ENCODE measurements at places on chromosomes 5 and 9. TPM values are rescaled to one million over a fixed set of nuclear protein-coding genes. Genes with fewer than 3 reads are reported as not detected.

Gene INSL6
- total RNA-seq = not detected

Gene EGFLAM
- 1.2 TPM for total RNA-seq

Gene FBXO4
- 10.5 TPM for total RNA-seq

Gene FOXI1
- not detected for total RNA-seq

Gene FOXE1
- total RNA-seq = 0.03 TPM

- DNase-seq = no peak
Measured at GRCh38 chr9:755454-756381, 85.8 kb upstream of the DMRT1 start.

DNA sequence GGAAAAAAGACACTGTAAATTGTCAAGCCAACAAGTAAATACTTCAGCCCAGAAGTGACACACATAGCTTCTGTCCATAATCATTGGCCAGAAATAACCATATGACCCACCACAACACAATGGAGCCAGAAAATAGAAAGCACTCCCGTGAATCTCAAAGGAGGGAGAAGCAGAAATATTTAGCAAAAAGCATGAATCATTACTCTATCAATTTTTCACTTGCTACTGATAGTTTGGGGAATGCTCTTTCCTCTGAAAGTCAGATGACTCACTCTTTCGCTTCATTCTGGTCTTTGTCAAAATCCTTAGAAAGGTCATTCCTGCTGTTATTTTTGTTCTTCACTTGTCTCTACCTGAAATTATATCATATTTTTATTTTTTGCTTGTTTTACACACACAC, 312.6 kb downstream of the TMEM232 start:
- no peak for DNase-seq

- DNase-seq = no peak
Measured at GRCh38 chr5:144788556-144788955, 617.9 kb downstream of the KCTD16 start.

DNA sequence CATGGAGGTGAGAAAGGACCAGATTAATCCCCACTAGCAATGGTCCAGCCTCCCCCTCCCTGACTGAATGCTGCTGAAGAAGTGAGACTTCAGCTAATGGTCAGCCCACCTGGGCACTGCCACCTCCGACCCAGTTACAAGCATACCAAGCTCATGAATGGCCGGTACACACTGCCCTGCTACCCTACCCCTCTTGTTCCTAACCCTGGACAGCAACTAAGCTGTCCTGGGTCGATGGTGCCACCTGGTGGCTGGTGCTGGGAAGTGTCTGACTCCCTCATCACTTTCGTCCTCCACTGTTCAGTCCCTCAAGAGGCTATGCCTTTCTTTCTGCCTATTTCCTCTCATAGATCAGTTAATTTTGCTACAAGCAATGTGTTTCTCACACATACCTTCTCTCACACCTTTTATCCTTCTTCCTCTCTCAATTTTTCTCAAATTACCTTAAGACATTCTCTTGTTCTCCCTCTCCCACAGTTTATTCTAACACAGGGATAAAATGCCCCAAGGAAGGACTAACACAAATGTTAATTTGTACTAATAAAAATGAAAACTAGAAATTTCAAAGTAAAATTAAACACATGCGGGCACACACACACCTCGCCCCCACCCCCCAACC, 42.4 kb downstream of the PAX5 start:
- no peak for DNase-seq

DNA sequence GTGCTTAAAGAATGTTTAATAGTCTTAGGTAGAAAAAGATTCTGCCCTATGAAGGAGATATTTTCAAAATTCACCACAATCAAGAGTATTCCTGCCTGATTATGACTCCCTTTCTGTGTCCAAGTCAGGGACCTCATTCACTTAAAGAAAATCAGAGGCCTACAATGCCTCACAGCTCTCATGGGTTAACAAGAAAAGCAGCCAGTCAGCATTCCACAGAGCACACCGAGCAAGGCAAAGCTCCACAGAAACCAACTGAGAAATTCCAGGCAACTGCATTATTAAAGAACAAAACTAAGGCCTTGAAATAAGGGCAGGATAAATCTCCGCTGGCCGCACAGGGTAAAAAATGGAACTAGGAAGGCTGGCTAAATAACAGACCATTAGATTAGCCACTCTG, 161.1 kb downstream of the TARS1 start:
- DNase-seq = no peak

DNA sequence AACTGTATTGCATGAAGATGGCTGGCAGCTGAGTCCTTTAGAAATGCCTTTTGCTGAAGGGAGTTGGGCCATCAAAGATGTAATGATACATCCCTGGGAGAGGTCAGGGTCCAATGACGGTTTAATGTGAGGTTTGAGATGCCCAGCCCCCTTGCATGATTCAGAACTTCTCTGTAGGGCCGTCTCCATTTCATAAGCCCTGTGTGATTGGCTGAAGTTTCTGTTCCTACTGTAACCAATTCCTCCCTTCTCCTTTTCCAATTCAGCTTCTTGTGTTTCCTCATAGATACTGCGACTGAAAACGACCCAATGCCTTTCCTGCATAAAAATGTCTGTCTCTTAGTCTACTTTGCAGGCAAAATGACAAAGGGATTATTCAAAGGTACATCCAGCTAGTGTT, 47.9 kb upstream of the ST8SIA4 start:
- no peak for DNase-seq

- no peak for DNase-seq
Measured at GRCh38 chr5:177478711-177479646, 5.5 kb upstream of the DBN1 start.

DNA sequence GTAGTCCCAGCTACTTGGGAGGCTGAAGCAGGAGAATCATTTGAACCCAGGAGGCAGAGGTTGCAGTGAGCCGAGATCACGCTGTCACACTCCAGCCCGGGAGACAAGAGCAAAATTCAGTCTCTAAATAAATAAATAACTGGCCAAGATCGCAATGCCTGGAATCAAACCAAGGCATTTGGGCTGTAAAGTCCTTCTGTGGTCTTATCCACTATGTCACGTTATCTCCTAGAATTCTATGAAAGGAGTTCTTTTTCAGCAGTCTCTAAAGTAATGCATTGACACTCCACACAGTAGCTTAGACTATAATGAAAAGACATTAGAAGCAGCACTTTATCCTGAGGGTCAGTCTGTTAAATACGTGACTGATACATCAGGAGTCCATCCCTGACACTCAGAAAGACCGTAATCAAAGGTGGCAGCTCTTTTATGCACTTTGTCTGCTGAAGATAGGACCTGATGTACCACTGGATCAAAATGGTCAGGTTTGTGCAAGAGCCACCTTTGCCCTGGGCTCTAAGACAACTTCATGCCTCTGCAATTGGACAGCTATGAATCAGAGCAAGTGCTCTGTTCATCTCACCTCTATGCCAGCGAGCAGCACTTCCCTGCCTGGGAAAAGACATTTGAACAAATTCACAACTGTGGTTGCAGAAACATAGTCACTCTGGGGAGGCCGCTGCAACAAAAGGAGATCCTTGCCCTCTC, 31.7 kb upstream of the GNA14 start:
- DNase-seq = no peak

DNA sequence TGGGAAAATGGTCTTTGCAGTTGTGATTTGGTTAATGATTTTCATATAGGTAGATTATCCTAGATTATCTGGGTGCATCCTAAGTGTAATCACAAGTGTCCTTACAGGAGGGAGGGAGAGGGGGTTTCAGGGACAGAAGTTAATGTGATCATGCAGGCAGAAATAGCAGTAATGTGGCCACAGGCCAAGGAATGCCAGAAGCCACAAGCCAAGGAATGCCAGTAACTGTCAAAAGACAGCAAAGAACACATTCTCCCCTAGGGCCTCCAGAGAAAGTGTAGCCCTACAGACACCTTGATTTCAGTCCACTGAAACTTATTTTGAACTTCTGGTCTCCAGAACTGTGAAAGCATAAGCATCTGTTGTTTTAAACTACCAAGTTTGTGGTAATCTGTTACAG, 2074.5 kb downstream of the MAT2B start:
- no peak for DNase-seq

- DNase-seq = no peak
Measured at GRCh38 chr9:113624721-113625120, 161.2 kb downstream of the RGS3 start.

DNA sequence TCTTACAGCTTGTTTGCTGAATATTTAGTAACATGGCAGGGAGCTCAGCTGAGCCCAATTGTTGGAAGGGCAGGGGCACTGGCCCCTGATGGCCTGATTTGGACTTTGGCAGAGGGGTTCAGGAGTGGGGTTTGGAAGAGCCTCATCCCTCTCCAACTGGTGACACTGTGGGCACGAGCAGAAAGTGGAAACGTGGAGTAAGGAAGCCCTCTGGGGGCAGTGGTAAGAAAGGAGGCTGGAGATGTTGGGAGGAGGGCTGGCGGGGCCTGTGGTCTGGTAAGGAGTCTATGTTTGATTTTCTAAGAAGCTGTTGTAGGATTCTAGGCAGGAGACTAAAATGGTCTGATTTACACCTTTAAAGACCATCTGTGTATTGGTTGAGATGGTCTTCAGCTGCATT, 208.9 kb downstream of the HSPA4 start:
- no peak for DNase-seq

DNA sequence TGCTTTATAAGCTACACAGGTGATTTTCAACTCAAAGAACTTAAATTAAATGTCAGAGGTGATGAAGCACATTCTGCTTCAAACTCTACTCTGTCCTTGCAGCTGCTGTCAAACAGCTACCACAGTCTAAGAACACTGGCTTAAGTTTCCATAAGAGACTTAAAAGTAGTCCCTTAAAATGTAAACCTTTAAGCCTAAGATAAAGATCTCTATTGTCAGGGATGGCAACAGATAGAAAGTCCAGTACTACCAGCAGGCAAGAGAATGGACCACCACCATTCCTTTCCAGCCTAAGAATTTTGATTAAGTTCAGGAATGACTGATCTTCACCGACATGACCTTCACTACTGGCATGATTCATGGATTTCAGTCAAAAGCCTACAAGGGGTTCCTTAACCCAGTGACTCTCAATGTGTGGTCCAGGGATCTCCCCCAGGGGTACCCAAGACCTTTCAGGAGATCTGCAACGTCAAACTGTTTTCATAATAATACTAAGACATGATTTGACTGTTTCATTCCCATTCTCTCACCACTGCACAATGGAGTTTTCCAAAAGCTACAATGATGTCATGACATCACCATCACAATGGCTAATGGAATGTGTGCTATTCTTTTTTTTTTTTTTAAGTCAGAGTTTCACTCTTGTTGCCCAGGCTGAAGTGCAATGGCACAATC, 41.1 kb upstream of the PLPP6 start:
- no peak for DNase-seq

DNA sequence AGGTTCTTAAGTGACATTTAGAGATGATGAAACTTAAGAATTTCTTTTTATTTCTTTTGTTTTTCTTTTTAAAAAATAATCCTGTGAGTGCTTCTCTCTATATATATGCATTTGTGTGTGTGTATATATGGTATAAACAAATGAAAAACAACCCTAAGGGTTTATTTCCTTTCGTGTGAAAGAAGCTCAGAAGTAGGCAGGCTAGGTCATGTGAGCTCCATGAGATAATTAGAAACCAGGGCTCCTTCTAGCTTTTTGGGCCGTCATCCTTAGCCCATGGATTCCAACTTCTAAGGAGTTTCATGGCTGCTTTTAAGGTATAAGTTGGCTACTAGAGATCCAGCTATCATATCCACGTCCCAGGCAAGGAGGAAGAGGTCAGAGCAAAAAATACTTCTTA, 11.2 kb downstream of the C9orf43 start:
- DNase-seq = no peak

DNA sequence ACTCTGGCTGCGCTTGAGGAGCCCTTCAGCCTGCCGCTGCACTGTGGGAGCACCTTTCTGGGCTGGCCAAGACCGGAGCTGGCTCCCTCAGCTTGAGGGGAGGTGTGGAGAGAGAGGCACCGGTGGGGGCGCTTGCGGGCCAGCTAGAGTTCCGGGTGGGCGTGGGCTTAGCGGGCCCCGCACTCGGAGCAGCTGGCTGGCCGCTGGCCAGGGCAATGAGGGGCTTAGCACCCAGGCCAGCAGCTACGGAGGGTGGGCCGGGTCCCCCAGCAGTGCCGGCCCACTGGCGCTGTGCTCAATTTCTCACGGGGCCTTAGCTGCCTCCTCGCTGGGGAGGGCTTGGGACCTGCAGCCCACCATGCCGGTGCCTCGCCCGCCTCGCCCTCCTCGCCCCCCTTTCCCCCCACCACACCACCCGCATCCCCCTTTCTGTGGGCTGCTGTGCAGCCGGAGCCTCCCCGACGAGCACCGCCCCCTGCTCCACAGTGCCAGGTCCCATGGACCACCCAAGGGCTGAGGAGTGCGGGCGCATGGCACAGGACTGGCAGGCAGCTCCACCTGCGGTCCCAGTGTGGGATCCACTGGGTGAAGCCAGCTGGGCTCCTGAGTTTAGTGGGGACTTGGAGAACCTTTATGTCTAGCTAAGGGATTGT, 954.5 kb downstream of the DTWD2 start:
- no peak for DNase-seq

- no peak for DNase-seq
Measured at GRCh38 chr5:103425686-103426454, 136.7 kb downstream of the NUDT12 start.

DNA sequence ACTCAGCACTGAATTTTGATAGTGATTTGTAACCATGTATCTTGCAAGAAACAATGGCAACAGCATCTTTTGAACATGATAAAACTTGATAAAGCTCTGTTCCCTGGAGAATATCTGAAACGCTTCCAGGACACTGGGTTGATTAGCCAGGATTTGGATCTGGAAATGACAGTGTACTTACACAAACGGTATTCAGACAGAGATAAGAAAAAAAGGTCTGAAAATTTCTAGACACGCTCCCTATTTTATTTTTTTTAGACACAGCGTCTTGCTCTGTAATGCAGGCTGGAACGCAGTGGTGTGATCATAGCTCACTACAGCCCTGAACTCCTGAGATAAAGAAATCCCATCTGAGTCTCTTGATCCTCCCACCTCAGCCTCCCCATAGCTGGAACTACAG, 109.0 kb downstream of the GNAQ start:
- DNase-seq = no peak

GRCh38 chr9:34633851-34634550, 3.6 kb downstream of the SIGMAR1 start:
- no peak for DNase-seq

- DNase-seq = no peak
Measured at GRCh38 chr9:130997925-130998596, 10.9 kb upstream of the LAMC3 start.

GRCh38 chr9:3256571-3257330, 269.1 kb downstream of the RFX3 start:
- DNase-seq = no peak

DNA sequence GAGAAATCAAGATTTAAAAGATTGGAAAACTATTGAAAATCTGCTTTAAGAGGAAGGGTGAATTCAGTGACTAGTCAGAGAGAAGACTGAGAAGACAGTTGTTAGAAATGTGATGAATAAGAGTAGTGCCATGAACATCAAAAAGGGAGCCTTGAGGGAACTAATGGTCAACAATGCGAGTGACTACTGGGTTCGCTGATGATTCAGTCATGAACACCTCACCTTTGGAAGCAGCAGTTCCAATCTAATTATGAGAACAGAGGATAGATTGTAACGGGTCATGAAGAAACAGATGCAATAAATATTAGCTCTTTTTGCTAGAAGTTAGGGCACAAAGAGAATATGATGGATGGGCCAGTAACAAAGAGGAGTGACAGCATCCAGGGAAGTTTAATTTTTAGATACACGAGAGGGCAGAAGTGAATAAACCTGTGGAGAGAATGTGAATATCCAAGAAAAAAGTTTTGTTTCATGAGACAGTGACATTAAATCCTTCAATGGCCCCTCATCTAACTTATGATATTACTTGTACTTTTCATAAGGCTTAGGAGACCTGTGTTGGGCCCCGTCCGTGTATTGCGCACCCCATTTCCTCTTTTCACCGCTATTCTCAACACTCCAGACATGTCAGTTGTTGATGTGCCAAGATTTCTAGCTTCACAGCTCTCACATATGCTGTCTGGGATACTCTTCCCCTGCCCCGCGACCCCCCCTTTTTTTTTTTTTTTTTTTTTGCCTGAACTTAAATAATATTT, 23.5 kb upstream of the IFNE start:
- DNase-seq = no peak
